Brain (organoid and tissue), 16 donors: ENCODE measurements at places on chromosomes 13 and 19.
A peak's percentile ranks its signal among the peaks of the same experiment; 100 is the strongest.

DNA sequence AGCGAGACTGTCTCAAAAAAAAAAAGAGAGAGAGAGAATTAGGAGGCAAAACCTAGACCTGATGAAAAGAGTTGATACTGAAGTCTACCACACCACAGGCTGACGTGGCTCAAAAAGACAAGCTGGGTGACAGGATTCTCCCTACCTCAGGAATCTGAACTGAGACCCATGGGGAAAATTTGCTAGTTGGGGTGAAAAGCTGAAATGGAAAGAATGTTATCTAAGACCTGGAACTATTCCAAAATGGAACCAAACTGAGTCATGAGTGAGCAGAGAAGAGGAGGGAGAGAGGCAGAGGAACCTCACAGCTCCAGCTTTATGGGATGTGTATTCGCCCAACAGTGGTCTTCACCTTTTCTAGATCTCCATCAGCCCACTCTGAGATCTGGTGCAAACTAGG is 11.7 kb downstream of the SMG9 start:
- no peak for DNase-seq

GRCh38 chr19:46599716-46600373 is 1.3 kb upstream of the CALM3 start:
- DNase-seq, result no peak

- no peak for DNase-seq
Measured at GRCh38 chr13:95512424-95512823, 40.1 kb upstream of the CLDN10 start.

DNA sequence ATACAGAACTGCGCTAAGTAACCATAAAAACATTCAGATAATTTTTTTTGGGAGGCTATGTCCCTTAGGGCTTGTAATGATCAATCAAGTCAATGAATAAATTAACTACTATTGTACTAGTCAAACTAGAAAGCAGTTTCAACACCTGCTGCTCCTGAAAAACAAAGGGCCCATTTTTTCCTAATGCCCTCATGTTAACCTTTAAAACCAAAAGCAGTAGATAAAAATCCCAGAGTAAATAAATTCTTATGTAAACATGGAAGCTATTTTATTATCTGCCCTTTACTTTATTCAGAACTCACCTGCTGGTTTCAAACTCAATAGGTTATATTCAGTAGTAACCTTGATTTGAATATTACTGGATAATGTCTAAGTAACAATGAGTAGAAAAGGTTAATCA is 159.5 kb upstream of the STARD13 start:
- DNase-seq, result no peak

DNA sequence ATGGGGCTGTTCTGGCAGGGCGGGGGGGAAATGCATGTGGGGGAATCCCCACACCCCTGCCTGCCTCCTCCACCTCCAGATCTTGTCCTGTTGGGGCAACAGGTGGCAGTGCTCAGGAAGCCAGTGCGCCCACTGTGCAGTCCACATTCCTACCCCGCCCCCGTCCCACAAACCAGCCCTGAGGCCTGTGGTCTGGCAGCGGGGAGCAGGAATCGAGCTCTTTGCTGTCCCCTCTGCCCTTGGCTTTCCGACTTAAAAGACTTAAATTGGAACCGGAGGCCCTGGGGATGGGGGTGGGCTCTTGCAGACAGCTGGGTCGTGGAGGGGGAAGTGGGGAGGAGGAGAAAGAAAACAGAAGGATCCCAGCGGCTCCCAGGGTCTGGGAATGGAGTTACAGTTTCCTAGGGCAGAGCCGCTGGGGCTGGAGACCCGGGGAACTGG is 4.3 kb downstream of the NANOS3 start:
- no peak for DNase-seq

- DNase-seq, result peak; percentile 70
Measured at GRCh38 chr19:12833738-12834565, 427 bp downstream of the RTBDN start.

- peak; percentile 46 for DNase-seq
Measured at GRCh38 chr13:31200637-31200971, 829 bp downstream of the B3GLCT start.

DNA sequence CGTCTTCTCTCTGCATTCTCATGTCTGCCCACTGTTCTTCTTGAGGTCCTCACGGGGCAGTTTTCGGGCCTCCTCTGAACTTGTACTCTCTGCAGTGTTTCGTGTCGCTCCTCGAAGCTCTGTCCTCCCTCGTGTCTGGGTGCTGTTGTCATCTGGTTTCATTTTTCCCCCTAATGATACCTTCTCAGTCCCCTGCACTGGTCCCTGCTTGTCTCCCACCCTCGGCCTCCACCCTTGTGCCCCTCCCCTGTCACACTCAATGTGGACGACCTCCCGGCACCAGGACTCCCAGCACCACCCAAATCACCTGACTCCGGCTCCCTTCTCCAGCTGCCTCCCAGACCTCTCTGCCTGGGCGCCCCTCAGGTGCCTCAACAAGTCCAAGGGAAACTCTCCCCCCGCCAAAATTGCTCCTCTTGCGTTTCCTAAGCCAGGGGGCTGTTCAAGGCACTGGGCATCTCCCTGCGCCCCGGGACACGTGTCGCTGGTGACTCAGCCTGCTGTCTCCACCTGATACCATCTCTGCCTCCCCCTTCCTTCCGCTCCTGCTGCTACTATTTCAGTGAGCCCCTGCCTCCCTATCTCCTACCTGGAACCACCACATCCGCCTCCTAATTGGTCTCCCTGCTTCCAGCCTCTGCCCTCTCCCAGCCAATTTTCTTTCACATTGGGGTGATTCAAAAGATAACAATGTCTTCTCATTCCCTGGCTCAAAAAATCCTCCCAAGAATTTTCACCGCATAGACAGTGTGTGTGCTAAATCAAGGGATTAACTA is 49.5 kb downstream of the RFX2 start:
- DNase-seq, result no peak

GRCh38 chr13:104385404-104385803 is 1319.2 kb upstream of the SLC10A2 start:
- no peak for DNase-seq

GRCh38 chr13:75934889-75935288 is 298.8 kb downstream of the LMO7 start:
- DNase-seq, result no peak

DNA sequence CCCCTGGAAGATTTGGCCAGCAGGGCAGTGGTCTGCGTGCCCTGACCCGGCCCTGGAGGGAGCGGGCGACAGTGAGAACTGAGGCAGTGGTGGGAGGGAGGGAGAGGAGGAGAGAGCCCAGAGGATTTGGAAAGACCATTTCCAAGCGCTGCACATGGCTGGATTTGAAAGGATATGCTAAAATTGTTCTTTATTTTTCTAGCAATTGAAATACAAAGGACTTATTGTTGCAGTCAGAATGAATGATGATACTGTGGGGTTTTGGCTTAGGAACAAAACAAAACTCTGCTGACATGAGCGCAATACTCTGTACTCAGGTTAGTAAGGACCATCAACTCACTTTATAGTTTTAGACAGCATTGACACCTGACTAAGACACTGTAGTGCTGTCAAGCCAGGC is 69.5 kb downstream of the TNFRSF19 start:
- DNase-seq, result no peak

DNA sequence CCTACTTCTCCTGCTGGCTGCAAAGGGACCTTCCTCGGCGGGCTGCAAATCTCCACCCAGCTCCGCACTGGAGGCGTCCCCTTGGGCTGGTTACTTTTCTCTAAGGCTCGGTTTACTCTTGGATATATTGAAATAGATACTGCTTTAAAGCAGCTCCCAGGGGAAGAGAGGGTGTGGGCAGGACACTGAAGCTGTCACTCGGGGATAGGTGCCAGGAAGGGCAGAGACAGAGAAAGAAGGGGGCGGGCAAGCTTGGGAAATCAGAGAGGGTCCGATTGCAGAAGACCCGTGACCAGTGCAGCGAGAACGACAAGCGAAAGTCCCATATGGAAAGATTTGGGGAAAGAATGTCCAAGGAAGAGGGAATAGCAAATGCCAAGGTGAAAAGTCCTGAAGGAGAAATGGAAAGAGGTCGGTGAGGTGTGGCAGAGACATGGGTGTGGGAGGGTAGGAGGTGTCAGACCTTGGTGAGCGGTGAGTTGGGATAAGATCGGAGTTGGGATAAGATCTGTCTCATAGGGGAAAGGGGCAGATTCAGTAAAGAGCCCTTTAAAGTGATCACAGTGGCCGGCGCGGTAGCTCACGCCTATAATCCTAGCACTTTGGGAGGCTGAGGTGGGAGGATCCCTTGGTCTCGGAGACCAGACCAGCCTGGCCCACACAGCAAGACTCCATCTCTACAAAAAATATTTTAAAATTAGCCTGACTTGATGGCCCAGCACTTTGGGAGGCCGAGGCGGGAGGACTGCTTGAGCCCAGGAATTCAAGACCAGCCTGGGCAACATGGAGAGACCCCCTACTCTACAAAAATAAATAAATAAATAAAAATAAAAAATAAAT is 618 bp downstream of the THSD8 start:
- no peak for DNase-seq

DNA sequence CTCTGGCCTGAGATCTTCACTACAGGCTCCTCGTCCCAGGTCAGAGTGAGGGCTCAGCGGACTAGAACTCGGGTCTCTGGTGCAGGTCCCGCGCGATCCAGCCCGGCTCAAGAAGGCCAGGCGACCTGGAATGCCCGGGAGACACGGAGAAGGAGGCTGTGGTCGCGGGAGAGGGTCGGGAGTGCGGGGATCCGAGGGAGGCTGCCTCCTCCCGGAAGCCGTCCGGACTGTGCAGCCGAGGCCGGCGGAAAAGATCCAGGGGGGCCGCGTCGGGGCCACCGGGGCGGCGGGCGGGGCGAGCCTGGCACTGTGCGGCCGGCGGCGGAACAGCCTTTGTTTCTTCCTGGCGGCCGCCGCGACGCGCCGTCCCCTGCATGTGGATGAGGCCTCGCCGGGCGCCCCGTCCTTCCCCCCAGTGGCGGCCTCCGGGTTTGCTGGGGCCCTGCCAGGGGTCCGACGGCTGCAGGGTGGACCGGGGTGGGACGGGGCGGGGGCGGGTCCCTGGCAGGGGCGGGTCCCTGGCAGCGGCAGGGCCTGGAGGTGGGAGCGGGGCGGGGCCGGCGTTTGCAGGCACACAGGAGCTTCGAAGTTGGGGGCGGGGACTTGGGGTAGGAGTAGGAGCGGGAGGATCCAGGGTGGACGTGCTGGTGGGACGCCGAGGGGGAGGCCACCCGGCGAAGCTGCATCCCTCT is 1.0 kb upstream of the SLC7A10 start:
- DNase-seq, result peak; percentile 45

- no peak for DNase-seq
Measured at GRCh38 chr13:91768746-91769145, 370.3 kb downstream of the GPC5 start.

GRCh38 chr13:73082471-73082870 is 23.7 kb downstream of the KLF5 start:
- no peak for DNase-seq

- DNase-seq, result no peak
Measured at GRCh38 chr13:101880581-101880980, 428.1 kb downstream of the ITGBL1 start.

GRCh38 chr13:26887594-26887993 is 127.0 kb upstream of the GPR12 start:
- no peak for DNase-seq

- no peak for DNase-seq
Measured at GRCh38 chr19:37472165-37472564, 3.0 kb downstream of the ZNF570 start.

- DNase-seq, result no peak
Measured at GRCh38 chr19:8484331-8484894, 18.0 kb downstream of the PRAM1 start.

DNA sequence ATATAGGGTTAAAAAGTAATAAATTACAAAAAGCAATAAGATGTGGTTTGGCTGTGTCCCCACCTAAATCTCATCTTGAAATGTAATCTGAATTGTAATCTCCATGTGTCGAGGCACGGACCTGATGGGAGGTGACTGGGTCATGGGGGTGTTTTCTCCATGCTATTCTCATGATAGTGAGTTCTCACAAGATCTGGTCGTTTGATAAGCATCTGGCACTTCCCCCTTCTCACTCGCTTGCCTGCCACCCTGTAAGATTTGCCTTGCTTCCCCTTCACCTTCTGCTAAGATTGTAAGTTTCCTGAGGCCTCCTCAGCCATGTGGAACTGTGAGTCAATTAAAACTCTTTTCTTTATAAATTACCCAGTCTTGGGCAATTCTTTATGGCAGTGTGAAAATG is 577.4 kb downstream of the TBC1D4 start:
- no peak for DNase-seq

GRCh38 chr13:50979187-50979586 is 69.6 kb downstream of the RNASEH2B start:
- no peak for DNase-seq

GRCh38 chr13:52837850-52838249 is 10.6 kb downstream of the PCDH8 start:
- DNase-seq, result no peak

DNA sequence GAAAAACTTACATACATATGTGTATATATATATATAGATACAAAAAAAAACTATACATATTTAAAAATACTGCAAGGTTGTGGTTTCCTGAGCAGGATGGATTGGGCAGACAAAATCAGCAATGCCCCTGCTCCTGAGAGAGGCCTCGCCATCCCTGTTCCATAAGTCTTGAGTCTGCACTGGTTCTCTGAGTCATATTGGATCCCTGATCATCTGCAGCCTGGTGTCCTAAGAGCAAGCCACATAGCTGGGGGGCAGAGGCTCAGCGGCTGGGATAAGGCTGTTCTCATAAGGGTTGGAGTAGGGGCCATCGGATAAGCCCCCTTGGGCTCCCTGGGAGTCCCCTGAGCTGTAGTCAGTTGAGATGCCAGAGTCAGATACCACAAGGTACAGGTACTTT is 3.3 kb downstream of the SWSAP1 start:
- DNase-seq, result no peak

GRCh38 chr13:95388420-95389079 is 87.3 kb upstream of the ABCC4 start:
- no peak for DNase-seq

DNA sequence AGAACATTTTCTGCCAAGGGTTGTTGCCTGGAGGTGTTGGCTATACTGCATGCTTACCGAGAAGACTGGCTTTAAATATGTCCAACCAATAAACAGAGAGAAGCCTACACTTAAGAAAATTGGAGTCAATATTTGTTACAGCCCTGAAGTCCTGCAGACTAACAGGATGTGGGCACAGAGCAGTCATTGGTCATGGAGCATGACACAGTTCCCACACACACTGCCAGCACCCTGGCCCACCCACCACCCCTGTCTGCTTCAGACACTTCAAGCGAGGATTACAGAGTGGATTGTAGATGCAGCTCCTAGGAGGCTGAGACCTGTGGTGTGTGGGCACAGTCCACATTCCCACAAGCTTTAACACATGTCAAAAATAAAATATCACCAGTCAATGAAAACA is 21.0 kb upstream of the SERP2 start:
- no peak for DNase-seq

- no peak for DNase-seq
Measured at GRCh38 chr19:6431891-6432290, 1.7 kb downstream of the SLC25A41 start.

GRCh38 chr19:39676004-39676403 is 20.3 kb downstream of the LGALS16 start:
- no peak for DNase-seq

DNA sequence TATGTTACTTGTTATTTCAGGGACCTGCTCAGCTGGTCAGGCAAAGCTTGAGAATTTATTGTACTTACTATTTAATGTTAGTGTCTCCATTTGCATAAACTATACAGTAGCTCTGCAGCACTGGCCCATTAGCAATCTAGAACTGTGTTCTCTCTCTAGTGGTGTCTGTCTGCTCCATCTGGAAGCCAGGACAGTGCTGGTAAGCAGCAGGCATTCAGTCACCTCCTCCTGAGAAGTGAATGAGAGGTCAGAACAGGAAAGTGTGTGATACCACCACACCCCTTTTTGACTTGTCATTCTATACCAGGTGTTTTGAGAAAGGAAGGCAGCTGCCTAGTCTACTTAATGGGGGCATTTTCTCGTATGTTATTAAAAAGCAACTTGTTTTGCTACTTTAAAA is 3.9 kb downstream of the COG3 start:
- DNase-seq, result no peak

GRCh38 chr13:37361608-37362007 is 237.0 kb downstream of the POSTN start:
- no peak for DNase-seq
